ENCODE measurements at places on chromosomes 1 and 21.

GRCh38 chr1:27257155-27257554 is 22.7 kb downstream of the WDTC1 start:
- DNase-seq = no peak

GRCh38 chr1:92834617-92835016 is 2.8 kb downstream of the RPL5 start:
- no peak for DNase-seq

- DNase-seq = no peak
Measured at GRCh38 chr1:183282101-183282855, 96.2 kb downstream of the LAMC2 start.

- DNase-seq = no peak
Measured at GRCh38 chr1:150144606-150145005, 5.1 kb upstream of the PLEKHO1 start.

GRCh38 chr1:114181356-114181755 is 27.7 kb upstream of the SYT6 start:
- no peak for DNase-seq

DNA sequence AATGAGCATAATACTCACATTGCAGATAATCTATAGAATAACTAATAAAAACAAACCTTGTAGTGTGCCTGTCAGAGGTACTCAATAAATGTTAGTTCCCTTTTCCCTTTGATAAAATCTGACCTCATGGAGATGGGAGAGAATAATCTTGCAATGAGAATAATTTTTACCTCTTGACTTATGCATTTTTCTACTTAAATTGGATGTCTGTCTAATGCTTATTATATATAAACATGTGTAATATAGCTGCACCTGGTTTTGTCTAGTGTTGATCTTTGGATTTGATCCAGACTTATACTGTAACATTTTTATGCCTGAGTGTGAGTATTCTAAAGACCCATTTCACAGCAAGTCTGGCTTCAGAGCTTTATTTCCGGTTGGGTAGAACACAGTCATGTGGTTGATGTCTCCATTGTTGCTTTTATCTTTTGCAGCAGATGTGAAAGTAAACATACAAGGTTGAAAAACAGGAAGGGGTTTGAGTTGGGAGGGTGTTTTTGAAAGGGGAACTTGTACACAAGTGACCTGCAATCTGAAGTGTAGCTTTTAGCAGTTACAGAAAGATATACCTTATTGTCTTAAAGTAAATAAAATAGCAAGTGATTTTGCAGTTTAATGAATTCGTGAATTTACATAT is 12.4 kb downstream of the EPB41 start:
- peak; percentile 53 for DNase-seq

GRCh38 chr1:161843156-161843555 is 77.0 kb downstream of the ATF6 start:
- no peak for DNase-seq

DNA sequence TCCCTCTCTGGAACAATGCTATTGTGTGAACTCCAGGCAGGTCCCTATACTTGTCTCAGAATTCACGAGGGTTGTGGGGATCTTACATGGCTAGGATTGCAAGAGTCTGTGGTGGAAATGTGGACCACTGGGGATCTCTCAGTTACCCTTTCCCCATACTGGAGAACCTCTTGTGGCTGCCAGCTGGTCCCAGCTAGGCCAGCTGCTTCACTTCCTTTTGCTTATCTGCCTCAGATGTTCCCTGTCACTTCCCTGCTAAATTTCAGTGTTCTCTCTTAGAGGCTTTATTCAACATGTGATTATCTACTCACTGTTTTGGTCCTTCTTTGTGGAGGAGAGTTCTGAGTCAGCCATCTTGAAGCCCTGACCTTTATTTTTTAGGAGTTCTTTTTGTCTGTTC is 75.9 kb upstream of the SAMD13 start:
- DNase-seq = no peak

DNA sequence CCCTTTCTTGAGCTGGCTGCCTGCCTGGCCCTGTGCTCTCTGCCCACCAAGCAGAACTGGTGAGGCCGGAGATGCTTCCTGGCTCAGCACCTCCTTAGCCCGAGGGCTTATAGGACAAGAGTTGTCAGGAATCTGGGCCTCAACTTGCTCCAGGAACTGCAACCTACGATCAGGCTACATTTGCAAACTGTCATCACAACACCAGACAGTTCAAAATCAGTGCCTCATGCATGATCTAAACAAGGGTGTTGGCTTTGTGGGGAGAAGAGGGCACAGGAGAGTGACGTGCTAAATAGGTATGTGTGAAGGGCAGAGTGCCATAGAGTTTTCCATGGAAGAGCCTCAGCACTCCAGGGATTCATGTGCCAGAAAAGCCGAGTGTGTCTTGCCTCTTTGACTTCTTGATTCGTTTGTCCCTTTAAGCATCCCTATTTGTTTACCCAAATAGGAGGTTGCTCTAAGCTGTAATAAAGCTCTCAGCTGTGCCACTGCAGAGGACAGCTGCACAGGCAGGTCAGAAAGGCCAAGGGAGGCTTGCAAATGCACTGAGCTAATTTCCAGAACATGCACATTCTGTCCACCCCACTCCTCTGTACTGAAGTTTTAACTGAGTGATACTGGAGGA is 30.2 kb upstream of the NEK2 start:
- DNase-seq = no peak

- peak; percentile 7 for DNase-seq
Measured at GRCh38 chr1:12469990-12470389, 148.0 kb downstream of the DHRS3 start.

DNA sequence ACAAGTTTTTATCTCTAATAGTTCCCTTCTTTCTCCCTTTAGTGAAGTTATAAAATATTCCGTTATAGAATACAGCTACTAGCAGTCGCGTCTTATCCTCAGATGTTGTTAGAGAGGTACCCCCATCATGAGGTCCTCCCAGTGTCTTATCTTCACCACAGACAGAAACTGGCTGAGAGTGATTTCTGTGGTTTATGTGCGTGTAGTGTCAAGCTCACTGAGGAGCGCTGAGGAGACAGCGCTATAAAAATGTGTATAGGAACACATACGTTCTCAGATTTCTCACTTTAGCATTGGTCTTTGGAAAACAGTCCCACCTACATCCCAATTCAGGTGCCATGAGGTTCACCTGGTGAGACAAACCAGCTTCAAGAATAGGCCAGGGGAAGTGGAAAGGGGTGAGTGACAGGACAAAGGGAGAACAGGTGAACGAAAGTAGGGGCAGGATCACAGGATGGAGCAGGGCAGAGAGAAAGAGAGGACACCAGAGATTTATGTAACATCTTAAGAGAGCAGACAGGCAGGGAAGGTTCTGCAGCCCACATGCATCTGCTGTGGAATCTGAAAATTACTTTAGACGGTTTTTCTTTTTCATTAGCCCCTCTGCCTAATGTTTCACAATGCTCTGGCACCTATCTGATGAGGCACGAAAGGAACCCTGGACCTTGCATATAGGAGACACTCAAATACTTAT is 2.7 kb upstream of the PLEKHO1 start:
- no peak for DNase-seq

- no peak for DNase-seq
Measured at GRCh38 chr1:45221716-45222115, 15.3 kb upstream of the ZSWIM5 start.

GRCh38 chr1:12555411-12556367 is 62.3 kb downstream of the DHRS3 start:
- no peak for DNase-seq

- DNase-seq = no peak
Measured at GRCh38 chr1:12778061-12778460, 4.5 kb downstream of the PRAMEF12 start.

Measured in NCI-H1105 treated with DMSO at 0.1 percent for 48 hours (cell line).